Activated CD8-positive, alpha-beta memory T cell treated with anti-CD3 and anti-CD28 coated beads, Interleukin-2, amount 10 ng/mL, durations not matched to agents 7 days and 5 days (primary cell): ENCODE measurements at places on chromosomes 5 and 9. TPM values are rescaled to one million over a fixed set of nuclear protein-coding genes. Genes with fewer than 3 reads are reported as not detected.

BAAT gene
- total RNA-seq = not detected

RGP1 gene
- 21.0 TPM for total RNA-seq

GDA gene
- not detected for total RNA-seq

NUTM2G gene
- not detected for total RNA-seq

PCDHGB5 gene
- not detected for total RNA-seq

PCDHA6 gene
- total RNA-seq = not detected

- no peak overlapping the region for H3K4me3 ChIP-seq
- no peaks in the 10 kb centered on the region for H3K4me1 ChIP-seq
- no peaks in the 10 kb centered on the region for H3K27me3 ChIP-seq
- H3K36me3 ChIP-seq = no peaks in the 10 kb centered on the region
- no peak for DNase-seq
These were observed 17.3 kb downstream of the SPINK9 start for GRCh38 chr5:148352696-148353095.

DNA sequence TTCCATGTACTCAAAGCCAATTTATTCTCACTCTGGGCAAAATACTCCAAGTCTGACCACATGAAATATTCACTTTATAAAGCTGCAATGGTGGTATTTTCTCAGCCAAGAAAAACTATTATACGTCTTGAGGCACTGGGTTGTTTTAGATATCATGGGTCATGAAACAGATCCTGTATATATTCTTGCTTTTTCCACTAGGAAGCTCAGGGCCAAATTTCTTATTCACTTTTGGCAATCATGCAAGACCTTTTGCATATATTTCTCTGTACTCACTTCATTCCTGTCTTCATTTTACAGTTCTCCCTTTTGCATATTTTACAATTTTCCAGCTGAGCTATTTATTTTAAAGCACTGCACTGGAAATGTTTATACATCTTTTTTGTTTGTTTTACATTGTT is 49.8 kb downstream of the GABBR2 start:
- H3K36me3 ChIP-seq = no peaks in the 10 kb centered on the region
- H3K27me3 ChIP-seq = peaks cover 14% of the 10 kb centered on the region
- no peak overlapping the region for H3K4me3 ChIP-seq
- H3K27ac ChIP-seq = no peak overlapping the region
- DNase-seq = no peak

- no peak for DNase-seq
- H3K36me3 ChIP-seq = peaks cover 4% of the 10 kb centered on the region
- no peaks in the 10 kb centered on the region for H3K4me1 ChIP-seq
- H3K4me3 ChIP-seq = no peak overlapping the region
- H3K27ac ChIP-seq = no peak overlapping the region
These were observed 94.1 kb downstream of the COMMD10 start for GRCh38 chr5:116178925-116179324.

- H3K27ac ChIP-seq = no peak overlapping the region
- no peaks in the 10 kb centered on the region for H3K36me3 ChIP-seq
- no peaks in the 10 kb centered on the region for H3K4me1 ChIP-seq
- H3K27me3 ChIP-seq = no peaks in the 10 kb centered on the region
These were observed 350.4 kb upstream of the CDH9 start for GRCh38 chr5:27388755-27389154.

GRCh38 chr5:158324236-158324635 is 465.3 kb upstream of the CLINT1 start:
- no peak overlapping the region for H3K4me3 ChIP-seq
- DNase-seq = no peak
- no peaks in the 10 kb centered on the region for H3K27me3 ChIP-seq
- H3K36me3 ChIP-seq = no peaks in the 10 kb centered on the region

DNA sequence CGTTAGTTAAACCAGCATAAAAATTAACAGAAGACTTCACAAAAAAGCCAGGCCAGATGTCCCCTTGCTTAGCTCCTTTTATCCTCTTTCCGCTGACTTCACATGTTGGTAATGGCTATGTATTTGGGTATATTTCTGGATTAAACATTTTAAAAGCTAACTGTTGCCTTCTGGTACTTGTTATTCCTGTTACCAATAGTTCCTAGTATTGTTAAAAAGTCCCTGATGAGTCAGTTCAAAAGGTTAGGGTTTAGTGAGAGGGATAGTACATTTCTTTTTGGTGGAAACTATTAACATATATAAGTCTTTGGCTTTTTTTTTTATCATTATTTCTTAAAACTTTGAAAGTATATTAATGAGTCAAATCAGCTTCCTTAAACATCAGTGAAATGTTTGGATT is 103.2 kb upstream of the ELL2 start:
- DNase-seq = no peak
- no peak overlapping the region for H3K27ac ChIP-seq
- peaks cover 21% of the 10 kb centered on the region for H3K4me1 ChIP-seq
- no peaks in the 10 kb centered on the region for H3K36me3 ChIP-seq
- no peaks in the 10 kb centered on the region for H3K27me3 ChIP-seq

DNA sequence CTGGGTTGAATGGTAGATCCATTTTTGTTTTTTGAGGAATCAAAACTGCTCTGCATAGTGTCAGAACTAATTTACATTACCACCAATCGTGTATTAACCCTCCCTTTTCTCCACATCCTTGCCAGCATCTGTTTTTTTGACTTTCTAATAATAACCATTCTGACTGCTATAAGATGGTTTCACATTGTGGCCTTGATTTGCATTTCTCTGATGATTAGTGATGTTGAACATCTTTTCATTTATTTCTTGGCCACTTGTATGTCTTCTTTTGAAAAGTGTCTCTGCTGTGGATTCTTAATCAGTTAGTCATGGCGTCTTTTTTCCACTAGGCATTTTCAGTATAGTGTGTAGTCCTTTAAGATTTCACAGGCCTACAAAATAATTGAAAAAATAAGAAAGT is 2144.3 kb upstream of the C9orf72 start:
- DNase-seq = no peak
- H3K36me3 ChIP-seq = no peaks in the 10 kb centered on the region
- no peaks in the 10 kb centered on the region for H3K27me3 ChIP-seq
- no peak overlapping the region for H3K4me3 ChIP-seq

- no peak overlapping the region for H3K27ac ChIP-seq
- H3K27me3 ChIP-seq = no peaks in the 10 kb centered on the region
- no peaks in the 10 kb centered on the region for H3K4me1 ChIP-seq
- no peak for DNase-seq
- H3K36me3 ChIP-seq = no peaks in the 10 kb centered on the region
These were observed 464.5 kb downstream of the CSNK1G3 start for GRCh38 chr5:123976379-123977033.

- H3K27ac ChIP-seq = no peak overlapping the region
- no peak for DNase-seq
- no peaks in the 10 kb centered on the region for H3K36me3 ChIP-seq
- no peaks in the 10 kb centered on the region for H3K27me3 ChIP-seq
- H3K4me3 ChIP-seq = no peak overlapping the region
These were observed 614.1 kb upstream of the CDH9 start for GRCh38 chr5:27652505-27652904.

GRCh38 chr9:116842658-116843057 is 155.6 kb downstream of the TRIM32 start:
- H3K4me3 ChIP-seq = no peak overlapping the region
- DNase-seq = no peak
- no peaks in the 10 kb centered on the region for H3K4me1 ChIP-seq

- no peak overlapping the region for H3K4me3 ChIP-seq
- peaks cover 3% of the 10 kb centered on the region for H3K36me3 ChIP-seq
- no peak for DNase-seq
- no peaks in the 10 kb centered on the region for H3K27me3 ChIP-seq
- H3K4me1 ChIP-seq = no peaks in the 10 kb centered on the region
- H3K27ac ChIP-seq = no peak overlapping the region
These were observed 153.8 kb downstream of the ARL15 start for GRCh38 chr5:54156577-54156976.

GRCh38 chr5:148177207-148177606 is 8.9 kb downstream of the SPINK14 start:
- no peak for DNase-seq
- H3K36me3 ChIP-seq = no peaks in the 10 kb centered on the region
- H3K4me1 ChIP-seq = no peaks in the 10 kb centered on the region
- H3K4me3 ChIP-seq = no peak overlapping the region
- H3K27ac ChIP-seq = no peak overlapping the region

- H3K4me3 ChIP-seq = no peak overlapping the region
- peaks cover 43% of the 10 kb centered on the region for H3K4me1 ChIP-seq
- H3K27me3 ChIP-seq = peaks cover 12% of the 10 kb centered on the region
- no peak overlapping the region for H3K27ac ChIP-seq
- DNase-seq = no peak
These were observed 184.4 kb upstream of the DMRT1 start for GRCh38 chr9:656926-657568.

DNA sequence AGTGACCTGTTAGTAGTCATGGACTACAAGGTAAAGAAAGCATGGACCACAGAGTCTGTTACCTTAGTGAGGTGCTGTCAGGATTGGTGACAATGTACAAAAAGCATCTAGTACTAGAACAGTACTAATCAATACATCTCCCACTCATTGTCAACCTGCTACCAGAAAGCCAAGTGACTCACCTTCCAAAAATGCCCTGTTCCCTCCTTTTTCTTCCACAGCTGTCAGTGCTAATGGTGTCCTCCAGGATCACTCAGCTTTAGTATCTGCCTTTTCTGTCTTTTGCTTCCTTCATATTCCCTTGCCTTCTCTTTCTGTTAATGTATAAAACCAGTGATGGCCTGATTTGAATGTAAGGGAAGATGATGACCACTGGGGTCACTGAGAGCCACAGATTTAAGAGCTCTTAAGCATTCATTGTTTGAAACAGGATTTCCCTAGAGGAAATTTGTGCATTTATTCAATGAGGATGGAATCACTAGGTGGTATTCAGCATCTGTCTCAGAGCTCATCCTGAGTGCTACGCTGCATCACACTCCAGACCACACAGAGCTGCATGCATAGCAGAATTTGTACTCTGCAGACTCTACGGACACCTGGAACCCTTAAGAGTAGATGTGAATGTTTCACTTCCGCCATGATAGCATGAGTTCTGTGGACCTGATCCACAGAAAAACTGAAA is 71.0 kb downstream of the SV2C start:
- no peak for DNase-seq
- H3K4me1 ChIP-seq = peaks cover 3% of the 10 kb centered on the region
- H3K27ac ChIP-seq = no peak overlapping the region
- peaks cover 4% of the 10 kb centered on the region for H3K27me3 ChIP-seq
- no peak overlapping the region for H3K4me3 ChIP-seq

DNA sequence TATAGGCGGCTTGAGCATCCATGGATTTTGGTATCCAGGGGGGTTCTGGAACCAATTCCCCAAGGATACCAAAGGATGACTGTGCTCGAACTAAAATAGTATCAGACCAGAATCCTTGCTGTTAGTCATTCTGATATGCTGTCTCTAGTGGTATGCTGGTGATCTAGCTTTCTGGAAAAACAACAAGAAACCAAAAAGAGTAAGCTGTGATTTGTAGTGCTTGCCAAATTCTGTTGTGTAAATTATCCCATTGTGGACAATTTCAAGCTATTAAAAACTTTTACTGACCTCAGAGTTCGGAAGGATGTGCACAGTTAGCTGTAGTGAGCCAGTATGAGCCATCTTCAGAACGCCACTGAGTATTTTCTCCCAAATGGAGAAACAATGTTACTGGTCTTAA is 99.0 kb upstream of the FBN2 start:
- H3K36me3 ChIP-seq = no peaks in the 10 kb centered on the region
- H3K4me3 ChIP-seq = no peak overlapping the region
- DNase-seq = no peak
- H3K27ac ChIP-seq = no peak overlapping the region
- no peaks in the 10 kb centered on the region for H3K4me1 ChIP-seq
